D341Med (cell line): ENCODE measurements at places on chromosomes 11 and 22.

GRCh38 chr11:70603114-70603755, 204.9 kb downstream of the CTTN start:
- no peak for DNase-seq

- no peak for DNase-seq
These were observed 3.8 kb downstream of the RPLP2 start for GRCh38 chr11:813456-814096.

DNA sequence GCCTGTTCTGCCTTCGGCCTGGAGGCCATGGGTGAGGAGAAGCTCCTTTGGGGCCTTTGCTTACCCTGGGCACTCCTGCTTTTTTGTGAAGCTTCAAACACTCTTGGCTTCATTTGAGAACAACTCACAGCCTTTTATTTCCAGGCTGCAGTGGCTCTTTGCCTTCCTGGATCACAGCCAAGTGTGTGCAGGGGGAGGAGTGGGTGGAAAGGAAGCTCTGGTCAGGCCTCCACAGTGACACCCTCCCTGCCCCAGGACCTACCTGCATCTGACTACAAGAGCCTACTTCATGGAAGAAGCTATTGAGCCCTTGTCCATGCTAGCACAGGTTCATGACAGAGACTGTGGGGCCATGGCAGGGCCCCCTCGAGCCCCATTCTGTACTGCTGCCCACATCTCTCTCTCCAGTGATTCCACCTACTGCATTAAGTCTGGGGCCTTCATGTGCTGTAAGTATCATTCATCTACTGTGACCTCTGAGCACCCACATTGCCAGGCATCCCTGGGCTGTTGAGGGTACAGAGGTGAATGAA, 52.3 kb downstream of the GAB4 start:
- no peak for DNase-seq

DNA sequence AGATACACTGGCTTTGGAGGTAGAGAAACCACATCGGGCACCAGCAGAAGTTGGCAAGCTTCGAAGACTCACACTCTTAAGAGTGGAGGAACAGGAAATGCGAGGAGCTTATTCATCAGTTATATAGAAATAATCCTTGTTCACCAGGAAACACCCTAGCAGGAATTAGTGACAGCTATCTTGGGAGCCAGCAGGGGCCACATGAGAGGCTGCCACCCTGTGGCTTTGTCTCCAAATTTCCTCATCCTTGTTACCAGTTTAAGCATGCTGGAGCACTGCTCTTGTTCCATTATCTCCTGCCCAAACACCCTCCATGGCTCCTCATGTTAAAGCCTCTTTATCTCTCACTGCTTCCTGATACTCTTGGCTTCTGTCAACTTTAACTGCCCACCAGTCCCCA, 131.0 kb downstream of the PLEKHA7 start:
- DNase-seq, result no peak

GRCh38 chr11:126391970-126392632, 36.6 kb downstream of the ST3GAL4 start:
- no peak for DNase-seq

DNA sequence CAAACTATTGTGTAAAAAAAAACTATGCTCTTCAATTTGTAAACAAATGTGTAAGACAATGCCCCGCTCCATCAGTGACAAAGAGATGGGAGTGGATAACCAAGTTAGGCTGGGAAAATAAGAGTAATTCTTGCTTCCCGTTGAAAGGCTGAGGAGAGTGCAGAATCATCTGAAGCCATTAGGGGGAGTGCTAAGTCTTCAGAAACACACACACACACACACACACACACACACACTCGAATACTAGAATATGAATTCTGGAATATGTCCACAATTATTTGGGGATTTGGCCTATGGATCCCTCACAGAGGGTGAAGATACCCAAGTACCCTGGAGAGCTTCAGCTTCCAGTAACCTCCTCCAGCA, 27.8 kb upstream of the ROBO3 start:
- DNase-seq, result no peak

GRCh38 chr22:19535001-19535400, 10.8 kb upstream of the CLDN5 start:
- DNase-seq, result no peak

- no peak for DNase-seq
These were observed 655.7 kb upstream of the KIRREL3 start for GRCh38 chr11:127656116-127656836.

GRCh38 chr11:2887515-2888195, 2.1 kb upstream of the CDKN1C start:
- DNase-seq, result no peak
